CD14-positive monocyte (primary cell): ENCODE measurements at places on chromosomes 16 and 17. TPM values are rescaled to one million over a fixed set of nuclear protein-coding genes. Genes with fewer than 3 reads are reported as not detected.

The MMP2 gene
- polyA plus RNA-seq: not detected in 2 replicates

The ACSM2A gene
- polyA plus RNA-seq: not detected

The DCUN1D3 gene
- 1.2 and 3.4 TPM in 2 replicates for polyA plus RNA-seq

The NDE1 gene
- polyA plus RNA-seq: 28.0 TPM

The ITGAX gene
- 529 and 710 TPM in 2 replicates for polyA plus RNA-seq

The MPP2 gene
- polyA plus RNA-seq: not detected

The CES1 gene
- 46.4 and 62.0 TPM in 2 replicates for polyA plus RNA-seq

The KCNAB3 gene
- 5.6 and 11.7 TPM in 2 replicates for polyA plus RNA-seq

The AXIN2 gene
- not detected for polyA plus RNA-seq

The CNTNAP4 gene
- polyA plus RNA-seq: not detected

The CALB2 gene
- not detected for polyA plus RNA-seq

- H3K36me3 ChIP-seq: no peaks in the 10 kb centered on the region
- no peaks in the 10 kb centered on the region for H3K27me3 ChIP-seq
- no peak for DNase-seq
Measured at GRCh38 chr16:11245988-11246387, 10.0 kb downstream of the SOCS1 start.

DNA sequence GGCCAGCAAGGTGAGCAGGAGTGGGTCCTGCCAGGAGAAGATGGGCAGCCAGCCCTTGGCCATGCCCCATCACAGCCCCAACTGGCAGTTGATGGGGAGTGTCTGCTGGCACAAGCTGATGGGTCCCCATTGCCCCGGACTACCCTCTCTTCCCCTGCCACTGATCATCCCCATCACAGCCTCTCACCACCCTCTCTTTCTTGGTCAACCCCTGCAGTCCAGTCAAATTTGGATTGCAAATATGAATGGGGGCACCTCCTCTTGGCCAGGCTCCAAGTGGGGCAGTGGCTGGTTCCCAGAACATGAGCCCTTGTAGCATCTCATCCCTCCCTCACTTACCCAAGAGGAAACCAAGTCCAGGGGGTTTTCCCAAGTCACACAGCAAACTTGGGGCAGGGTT lies 17.4 kb downstream of the SEZ6 start:
- peaks cover 10% of the 10 kb centered on the region for H3K4me1 ChIP-seq
- no peak overlapping the region for H3K4me3 ChIP-seq
- peaks cover 3% of the 10 kb centered on the region for H3K27me3 ChIP-seq
- no peaks in the 10 kb centered on the region for H3K36me3 ChIP-seq

- no peaks in the 10 kb centered on the region for H3K4me1 ChIP-seq
- DNase-seq: no peak
- H3K27ac ChIP-seq: no peak overlapping the region
- H3K27me3 ChIP-seq: no peaks in the 10 kb centered on the region
- H3K4me3 ChIP-seq: no peak overlapping the region
Measured at GRCh38 chr16:87330646-87331045, 13.5 kb upstream of the C16orf95 start.

- no peak overlapping the region for H3K27ac ChIP-seq
- no peaks in the 10 kb centered on the region for H3K27me3 ChIP-seq
- H3K36me3 ChIP-seq: no peaks in the 10 kb centered on the region
- no peak for DNase-seq
- no peak overlapping the region for H3K4me3 ChIP-seq
Measured at GRCh38 chr16:64996641-64997040, 125.2 kb downstream of the CDH11 start.

DNA sequence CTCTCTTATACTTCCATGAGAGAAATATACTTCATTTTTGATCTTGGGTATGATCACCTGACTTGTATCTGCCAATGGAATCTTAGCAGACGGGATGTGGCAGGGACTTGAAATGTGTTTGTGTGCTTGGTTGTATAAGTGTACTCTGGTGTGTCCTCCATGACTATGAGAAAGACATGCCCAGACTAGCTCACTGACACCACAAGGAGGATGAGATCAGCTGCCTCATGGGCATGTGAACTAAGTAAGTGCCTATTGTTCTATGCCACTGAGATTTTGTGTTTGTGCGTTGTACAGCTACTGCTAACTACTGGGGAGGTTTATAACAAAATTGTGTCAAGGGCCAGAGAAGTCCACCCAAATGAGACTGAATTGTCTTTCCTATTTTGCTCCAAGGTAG lies 402.2 kb upstream of the SALL1 start:
- no peaks in the 10 kb centered on the region for H3K36me3 ChIP-seq
- no peak overlapping the region for H3K27ac ChIP-seq
- H3K27me3 ChIP-seq: no peaks in the 10 kb centered on the region
- DNase-seq: no peak
- no peak overlapping the region for H3K4me3 ChIP-seq
- H3K4me1 ChIP-seq: no peaks in the 10 kb centered on the region

GRCh38 chr16:88856122-88856827 lies 472 bp downstream of the GALNS start:
- peaks cover 28% of the 10 kb centered on the region for H3K36me3 ChIP-seq
- H3K4me3 ChIP-seq: peak overlapping the region; percentile 99
- H3K27me3 ChIP-seq: no peaks in the 10 kb centered on the region
- DNase-seq: no peak

GRCh38 chr17:74962622-74963394 lies 9.8 kb downstream of the HID1 start:
- no peak for DNase-seq
- H3K36me3 ChIP-seq: no peaks in the 10 kb centered on the region
- no peaks in the 10 kb centered on the region for H3K4me1 ChIP-seq
- no peak overlapping the region for H3K4me3 ChIP-seq

DNA sequence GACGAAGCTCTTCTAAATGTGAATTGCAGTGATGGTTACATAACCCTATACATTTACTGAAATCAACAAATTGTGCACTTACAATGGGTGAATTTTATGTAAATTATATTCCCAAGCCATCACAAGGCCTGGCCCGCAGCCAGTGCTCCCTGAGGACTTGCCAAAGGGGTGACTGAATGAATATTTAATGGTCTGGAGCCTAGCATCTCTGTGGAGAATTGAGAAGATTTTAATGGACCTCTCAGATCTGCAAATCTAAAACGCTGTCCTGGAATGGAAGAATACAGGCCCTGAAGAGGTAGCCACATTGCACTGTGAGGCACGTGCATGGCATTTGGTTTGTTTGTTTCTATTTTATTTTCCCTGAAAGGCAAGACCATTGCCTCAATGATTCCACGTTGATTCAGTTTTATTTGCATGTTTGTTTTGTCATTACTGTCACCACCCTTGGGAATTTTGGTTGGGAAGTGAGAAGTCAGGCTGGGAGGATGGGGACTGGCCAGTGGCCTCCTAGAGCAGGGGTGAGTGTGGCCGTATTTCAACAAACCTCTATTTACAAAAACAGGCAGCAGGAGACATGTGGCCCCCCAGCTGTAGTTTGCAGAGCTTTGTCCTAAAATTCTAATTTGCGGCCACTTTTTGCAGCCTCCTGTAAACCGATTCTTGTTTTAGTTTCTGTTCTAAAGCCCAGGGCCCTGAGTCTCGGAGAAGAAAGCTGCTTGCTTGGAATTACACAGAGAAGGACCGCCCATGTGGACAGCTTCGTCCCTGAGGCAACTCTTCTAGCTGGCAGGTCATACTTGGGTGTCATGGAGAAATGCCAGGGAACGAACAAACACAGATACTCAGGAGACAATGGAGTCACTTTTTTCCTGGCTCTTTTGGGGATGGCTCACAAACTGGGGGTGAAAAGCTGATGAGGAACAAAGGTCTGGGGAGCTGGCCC lies 40.5 kb upstream of the GCSH start:
- H3K27me3 ChIP-seq: no peaks in the 10 kb centered on the region
- H3K4me3 ChIP-seq: no peak overlapping the region
- no peaks in the 10 kb centered on the region for H3K4me1 ChIP-seq
- no peak overlapping the region for H3K27ac ChIP-seq
- H3K36me3 ChIP-seq: no peaks in the 10 kb centered on the region

DNA sequence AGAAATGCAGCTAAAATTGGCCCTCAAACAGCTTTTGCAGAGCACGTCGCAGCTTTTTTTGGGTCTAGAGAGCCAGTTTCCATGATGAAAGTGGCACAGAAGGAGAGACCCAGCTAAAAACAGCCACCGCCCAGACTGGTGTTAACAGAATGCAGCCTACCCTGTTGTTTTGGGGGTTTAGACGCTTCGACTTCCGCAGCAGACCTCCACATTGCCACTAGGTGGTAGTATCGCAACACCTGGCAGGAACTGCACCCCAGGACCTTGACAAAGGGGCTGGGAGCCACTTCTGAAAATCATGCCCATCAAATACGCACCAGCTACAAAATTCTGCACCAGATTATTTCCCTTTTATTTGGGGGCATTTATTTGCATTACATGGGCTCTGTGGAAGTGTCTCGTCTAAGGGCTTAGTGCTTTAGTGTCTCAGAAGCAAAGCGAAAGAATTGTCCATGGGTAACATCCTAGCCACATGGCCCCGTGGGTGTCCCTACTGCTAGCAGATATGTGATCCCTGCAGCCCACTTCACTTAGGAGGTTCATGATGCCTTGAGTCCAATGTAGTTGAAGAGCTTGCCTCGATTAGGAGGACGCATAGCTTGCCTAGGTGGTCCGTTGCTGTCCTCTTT lies 167.1 kb downstream of the HAPSTR1 start:
- DNase-seq: no peak
- no peaks in the 10 kb centered on the region for H3K27me3 ChIP-seq
- no peak overlapping the region for H3K27ac ChIP-seq

GRCh38 chr16:8623634-8624033 lies 2.1 kb downstream of the METTL22 start:
- peaks cover 12% of the 10 kb centered on the region for H3K4me1 ChIP-seq
- peaks cover 28% of the 10 kb centered on the region for H3K36me3 ChIP-seq
- DNase-seq: no peak
- no peak overlapping the region for H3K4me3 ChIP-seq

DNA sequence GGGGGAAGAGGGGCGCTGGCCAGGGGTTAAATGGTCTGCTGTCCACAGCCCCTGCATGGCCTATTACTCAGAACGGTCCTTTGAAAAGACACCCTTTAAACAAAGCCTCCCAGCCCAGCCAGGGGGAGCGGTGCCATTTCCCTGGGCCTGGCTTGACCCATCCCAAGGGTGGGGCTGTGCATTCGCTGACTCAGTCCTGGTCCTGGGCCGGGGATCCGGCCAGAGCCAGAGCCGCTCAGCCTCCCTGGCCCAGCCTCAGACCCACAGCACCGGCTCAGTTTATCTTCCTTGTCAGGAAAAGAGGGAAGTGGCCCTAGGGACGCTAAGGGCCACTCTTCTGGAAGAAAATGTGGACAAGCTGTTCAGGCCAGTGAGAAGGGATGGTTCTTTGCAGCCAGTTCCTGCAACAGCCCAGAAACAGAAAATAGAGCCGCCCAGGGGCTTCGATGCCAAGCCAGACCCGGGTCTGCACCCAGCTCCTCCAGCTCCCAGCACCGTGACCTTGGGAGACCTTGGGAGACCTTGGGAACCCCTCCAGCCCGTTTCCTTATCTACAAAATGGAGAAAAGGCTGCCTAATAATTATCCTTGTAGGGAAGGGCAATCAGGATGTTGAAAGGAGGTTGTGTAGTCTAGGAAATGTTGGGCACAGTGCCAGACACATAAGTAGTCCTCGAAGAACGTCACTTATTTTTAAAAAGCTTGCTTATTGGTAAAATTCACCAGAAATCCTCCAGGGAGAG lies 82.5 kb downstream of the ZDHHC7 start:
- no peak overlapping the region for H3K27ac ChIP-seq
- H3K4me1 ChIP-seq: peaks cover 15% of the 10 kb centered on the region
- no peak overlapping the region for H3K4me3 ChIP-seq
- no peaks in the 10 kb centered on the region for H3K27me3 ChIP-seq
- DNase-seq: no peak

GRCh38 chr17:48804936-48805411 lies 12.1 kb downstream of the TTLL6 start:
- H3K36me3 ChIP-seq: no peaks in the 10 kb centered on the region
- no peaks in the 10 kb centered on the region for H3K27me3 ChIP-seq
- no peak overlapping the region for H3K27ac ChIP-seq
- peaks cover 8% of the 10 kb centered on the region for H3K4me1 ChIP-seq
- peak; percentile 49 for DNase-seq
- H3K4me3 ChIP-seq: no peak overlapping the region

DNA sequence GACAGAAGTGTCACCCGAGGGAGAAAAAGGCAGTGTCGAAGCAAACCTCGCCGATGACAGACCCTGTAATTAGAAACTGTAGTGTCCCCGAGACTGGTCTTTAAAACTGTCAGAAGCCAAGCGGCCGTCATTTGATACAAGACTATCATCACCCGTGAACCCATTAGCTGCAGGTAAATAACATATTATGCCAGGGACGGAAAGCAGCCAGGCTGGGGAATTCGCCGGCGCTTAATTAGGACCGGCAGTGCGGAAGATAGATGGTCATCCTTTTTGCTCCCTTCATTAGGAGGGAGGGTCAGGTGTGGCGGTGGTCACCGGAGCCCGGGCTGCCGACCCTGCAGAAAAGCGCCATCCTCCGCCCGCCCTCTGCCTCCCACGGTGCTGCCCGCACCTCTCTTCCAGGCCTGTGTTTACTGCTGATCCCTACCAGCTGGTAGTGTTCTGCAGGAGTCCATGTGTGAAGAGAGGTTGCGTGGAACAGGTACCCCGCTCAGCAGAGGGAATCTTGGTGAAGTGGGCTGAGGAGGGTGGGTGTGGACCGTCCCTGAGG lies 109.4 kb upstream of the GSE1 start:
- no peak overlapping the region for H3K27ac ChIP-seq
- no peaks in the 10 kb centered on the region for H3K4me1 ChIP-seq
- no peak overlapping the region for H3K4me3 ChIP-seq
- DNase-seq: no peak
- no peaks in the 10 kb centered on the region for H3K36me3 ChIP-seq

DNA sequence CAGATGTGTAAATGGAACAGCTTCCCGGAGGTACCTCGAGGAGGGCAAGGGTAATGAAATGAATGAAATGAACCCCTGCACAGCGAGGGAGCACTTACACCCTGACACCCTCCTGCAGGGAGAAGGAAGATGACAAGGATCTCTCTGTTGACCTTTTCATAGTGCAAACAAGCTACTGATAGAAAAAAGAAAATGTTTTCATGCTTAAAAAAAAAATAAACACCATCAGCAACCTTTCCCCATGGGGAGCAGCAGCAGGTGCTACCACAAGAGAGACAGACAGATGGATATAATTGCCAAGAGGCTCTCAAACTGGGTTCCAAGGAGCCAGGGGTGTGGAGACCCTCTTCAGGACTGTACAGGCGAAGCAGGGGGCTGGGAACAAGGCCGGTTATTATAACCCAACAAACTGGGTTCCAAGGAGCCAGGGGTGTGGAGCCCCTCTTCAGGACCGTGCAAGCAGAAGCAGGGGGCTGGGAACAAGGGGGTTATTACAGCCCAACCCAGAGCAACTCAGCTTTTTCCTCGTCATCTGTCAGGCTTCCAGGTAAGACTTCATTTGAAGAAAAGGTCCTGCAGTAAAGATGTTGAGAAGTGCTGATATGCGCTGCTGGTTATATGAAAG lies 718 bp upstream of the RPH3AL start:
- H3K27me3 ChIP-seq: no peaks in the 10 kb centered on the region
- H3K27ac ChIP-seq: no peak overlapping the region
- H3K4me1 ChIP-seq: peaks cover 37% of the 10 kb centered on the region
- no peak overlapping the region for H3K4me3 ChIP-seq
- DNase-seq: no peak
